ENCODE measurements at places on chromosomes 6 and 20.

GRCh38 chr6:102137859-102138258, 744.4 kb downstream of the GRIK2 start:
- no peak for DNase-seq

DNA sequence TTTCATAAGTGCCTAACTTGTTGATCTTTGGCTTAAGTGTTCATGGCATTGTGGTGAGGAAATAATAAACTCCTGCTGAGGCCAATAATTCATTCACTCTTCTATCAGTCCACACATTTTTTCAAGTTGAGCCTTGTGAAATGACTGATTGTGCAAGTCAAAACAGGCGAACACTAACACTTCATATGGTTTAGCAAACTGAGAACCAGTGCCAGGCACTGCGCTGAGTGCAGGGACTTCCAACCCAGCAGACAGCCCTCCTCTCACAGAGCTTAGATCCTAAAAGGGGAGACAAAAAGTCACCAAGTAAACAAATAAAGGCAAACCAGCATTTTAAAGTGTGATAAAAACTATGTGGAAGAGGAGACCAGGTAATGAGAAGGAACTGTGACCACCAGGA, 435.0 kb downstream of the PTPRT start:
- no peak for DNase-seq

- no peak for DNase-seq
Measured at GRCh38 chr6:34947561-34947960, 58.5 kb downstream of the ANKS1A start.

DNA sequence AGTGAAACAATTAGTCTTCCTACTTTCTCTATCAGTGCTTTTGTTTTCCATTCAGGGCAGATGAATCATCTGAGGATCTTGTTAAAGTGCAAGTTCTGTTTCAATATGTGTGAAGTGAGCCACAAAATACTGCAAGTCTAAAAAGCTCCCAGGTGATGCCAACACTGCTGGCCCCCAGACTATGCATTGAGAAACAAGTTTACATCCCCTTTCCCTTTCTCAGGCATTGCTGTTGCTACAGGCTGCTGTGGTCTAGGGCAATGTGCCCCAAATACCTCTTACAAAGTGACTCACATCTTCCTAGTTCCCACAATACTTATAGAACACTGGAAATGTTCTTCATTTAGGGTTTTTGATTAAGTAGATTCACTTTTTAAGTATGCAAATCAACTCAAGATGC, 31.8 kb downstream of the ABRACL start:
- DNase-seq = no peak

DNA sequence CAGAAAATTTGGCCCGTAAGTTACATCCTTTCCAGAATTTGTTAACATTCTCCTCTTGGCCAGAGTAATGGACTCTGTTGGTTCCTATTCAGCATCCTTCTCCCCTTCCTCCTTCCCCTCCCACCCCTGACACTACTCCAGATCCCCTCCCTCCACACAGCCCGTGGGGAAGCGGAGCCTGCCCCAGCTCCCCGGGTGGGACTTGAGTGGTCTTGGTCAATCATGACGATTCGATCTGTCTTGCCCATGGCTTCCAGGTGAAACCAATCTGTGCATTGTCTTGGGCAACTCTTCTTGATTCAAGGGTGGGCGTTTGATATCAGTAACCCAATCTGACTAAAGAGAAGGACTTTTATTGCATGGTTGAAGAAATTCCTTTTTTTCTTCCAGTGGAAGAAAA, 143.9 kb downstream of the ANKRD60 start:
- DNase-seq = no peak

DNA sequence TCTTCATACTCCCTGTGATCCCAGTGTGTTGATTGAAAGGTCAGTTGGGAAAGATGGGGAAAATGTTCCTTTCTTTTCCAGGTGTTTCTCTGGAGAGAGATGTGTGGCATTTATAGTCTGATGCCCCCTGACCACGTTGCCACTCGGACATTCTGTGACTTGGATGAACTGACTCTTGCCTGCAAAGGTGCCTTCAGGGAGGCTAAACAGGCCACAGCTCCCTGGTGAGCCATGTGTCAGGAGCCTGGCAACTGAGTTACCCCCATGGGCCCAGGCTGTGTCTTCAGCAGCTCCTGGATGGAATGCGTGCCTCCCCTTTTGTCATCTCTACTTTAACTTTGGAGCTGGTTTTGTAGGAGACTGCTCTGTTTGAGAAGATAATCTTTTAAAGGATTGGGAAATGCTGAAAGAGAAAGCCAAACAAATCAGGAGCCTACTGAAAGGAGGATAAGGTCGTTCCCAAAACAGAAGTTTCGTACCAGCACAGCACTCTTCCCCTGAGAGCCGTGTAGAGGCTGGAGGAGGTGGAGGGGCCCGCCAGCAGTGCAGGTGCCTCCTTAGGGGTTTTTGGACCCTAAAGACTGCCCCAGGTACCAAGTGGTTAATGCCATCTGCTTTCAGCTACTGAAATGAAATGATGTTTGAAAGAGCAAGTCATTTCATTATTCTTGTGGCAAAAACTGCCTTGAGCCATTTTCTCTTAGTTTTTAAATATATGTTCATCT, 322.8 kb downstream of the ZFAND3 start:
- DNase-seq = no peak

- DNase-seq = no peak
Measured at GRCh38 chr6:1127597-1128288, 184.2 kb upstream of the FOXQ1 start.

DNA sequence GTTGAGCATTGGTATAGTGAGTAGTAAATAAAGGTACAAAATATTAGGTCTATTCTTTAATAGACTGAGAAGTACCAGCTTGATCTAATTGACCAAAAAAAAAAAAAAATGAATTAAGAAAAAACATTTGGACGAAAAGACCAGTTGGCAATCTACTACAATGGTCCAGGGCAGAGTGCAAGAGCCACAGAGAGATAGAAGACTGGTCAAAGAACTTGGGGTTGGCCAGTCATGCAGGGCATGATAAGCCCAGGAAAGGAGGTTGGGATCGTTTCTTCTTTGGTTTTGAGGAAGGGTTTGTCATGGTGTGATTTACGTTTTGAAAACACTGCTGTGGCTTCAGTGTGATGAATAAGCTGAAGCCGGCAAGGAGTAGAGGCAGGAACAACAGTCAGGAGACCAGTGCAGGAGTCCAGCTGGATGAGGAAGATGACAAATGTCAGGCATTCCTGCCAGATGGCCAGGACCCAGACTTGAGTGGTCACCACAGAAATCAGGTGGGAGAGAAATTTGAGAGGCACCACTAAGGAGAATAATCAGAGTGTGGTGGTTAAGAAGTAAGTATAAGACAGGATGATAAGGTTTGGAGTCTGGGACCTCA, 14.0 kb downstream of the SMLR1 start:
- no peak for DNase-seq

DNA sequence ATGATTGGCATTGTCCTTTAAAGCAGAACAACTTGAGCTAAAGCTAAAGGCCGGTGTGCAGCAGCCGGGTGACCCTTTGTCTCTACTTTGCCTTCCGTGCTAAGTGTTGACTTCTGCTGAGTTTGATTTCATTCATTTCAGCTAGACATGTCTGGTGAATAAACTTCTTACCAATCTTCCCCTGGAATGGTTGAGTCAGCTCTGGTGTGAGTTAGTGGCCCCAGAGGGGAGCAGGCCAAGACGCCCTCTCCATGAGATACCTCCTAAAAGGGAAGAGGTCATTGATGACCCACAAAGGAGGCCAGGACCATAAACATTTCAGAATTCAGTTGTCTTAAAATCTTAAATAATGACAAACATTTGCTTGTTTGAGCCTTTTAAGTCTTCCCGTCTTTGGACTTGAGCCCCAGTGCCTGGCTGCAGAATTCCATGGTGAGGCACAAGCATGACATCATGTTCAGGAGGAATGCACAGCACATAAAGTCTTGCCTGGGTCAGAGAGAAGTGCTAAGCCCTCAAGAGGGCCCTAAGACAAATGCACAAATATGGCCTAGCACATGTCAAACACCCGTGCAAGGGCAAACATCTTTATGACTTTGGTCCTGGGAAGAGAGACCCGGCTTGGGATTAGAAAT, 96.3 kb upstream of the NEDD9 start:
- DNase-seq = no peak

- no peak for DNase-seq
Measured at GRCh38 chr6:41670703-41671360, 32.6 kb downstream of the MDFI start.

- DNase-seq = no peak
Measured at GRCh38 chr20:56368351-56369134, 9.8 kb downstream of the FAM210B start.

DNA sequence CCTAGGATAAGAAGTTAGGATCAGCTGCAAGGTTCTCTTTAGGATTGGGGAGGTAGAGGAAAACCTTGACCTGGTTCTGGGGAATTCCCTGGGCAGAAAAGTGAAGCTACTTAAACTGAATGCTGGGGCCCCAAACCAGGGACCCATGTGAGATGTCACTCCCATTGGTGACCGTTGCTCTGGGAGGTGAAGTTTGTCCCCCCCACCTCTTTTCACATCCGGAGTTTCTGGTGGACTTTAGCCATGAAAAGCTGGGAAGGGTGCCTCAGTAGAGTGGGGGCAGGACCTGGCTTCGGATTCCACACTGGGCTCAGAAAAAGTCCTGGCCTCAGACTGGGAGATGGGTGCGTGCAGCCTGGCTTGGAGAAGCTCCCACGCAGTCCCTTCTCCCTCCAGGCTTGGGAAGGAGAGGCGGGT, 13.2 kb downstream of the TJAP1 start:
- DNase-seq = no peak

DNA sequence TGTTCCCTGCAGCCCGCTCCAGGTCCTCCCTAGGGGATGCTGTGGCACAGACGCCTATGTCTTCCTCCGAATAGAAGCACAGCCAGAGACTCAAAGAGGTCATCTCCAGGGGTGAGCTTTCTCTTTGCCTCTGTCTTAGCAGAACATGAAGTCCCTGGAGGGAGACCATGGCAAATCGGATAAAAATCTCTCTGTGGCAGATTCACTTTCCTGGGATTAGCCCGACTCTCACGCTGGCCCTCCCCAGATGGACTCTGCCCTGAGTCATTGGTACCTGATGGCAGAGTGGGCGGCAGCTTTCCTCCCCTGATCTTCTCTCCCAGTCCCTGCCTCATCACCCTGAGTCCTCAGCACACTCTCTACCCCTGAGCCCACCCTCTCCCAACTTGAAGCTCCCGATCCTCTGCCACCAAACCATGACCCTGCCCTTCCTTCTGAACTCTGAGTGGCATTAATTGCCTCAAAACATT, 58.0 kb upstream of the CCDC167 start:
- DNase-seq = no peak

- no peak for DNase-seq
Measured at GRCh38 chr6:1129131-1129530, 182.8 kb upstream of the FOXQ1 start.

- DNase-seq = no peak
Measured at GRCh38 chr6:125094563-125094962, 59.0 kb upstream of the TPD52L1 start.

DNA sequence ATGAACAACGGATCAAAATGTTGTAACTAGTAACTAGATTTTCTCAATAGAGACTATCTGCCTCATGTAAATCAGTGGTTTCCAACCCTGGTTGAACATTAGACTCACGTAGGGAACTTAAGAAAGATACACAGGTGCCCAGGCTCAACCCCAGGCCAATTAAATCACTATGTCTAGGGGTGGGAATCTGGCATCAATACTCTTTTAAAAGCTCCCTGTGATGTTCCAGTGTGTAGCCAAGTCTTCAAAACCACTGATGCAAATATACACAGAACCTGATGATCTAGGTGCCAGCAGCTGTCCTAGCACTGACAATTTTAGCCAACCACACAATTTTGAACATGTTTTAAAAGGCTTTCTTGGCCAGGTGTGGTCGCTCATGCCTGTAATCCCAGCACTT, 128.7 kb downstream of the TBC1D32 start:
- DNase-seq = no peak

GRCh38 chr6:85344996-85345395, 104.9 kb upstream of the NT5E start:
- no peak for DNase-seq

DNA sequence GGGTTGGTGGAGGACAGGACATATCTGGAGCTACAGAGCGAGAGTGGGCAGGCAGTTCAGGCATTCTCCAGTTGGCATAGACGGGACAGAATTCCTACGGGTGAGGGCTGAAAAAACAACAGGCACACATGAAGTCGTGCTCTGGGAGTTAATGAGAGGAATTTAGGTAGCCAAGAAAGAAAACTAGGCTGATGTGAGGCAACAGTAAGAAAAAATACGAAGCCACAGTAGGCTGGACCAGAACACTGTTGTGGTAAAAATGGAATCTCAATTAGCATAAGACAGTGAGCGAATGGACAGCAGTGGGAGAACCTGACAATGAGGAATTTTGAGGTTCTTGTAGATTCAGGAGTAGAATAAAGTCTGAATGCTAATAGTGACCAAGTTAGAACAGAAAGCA, 488.1 kb upstream of the AGPAT4 start:
- DNase-seq = no peak

DNA sequence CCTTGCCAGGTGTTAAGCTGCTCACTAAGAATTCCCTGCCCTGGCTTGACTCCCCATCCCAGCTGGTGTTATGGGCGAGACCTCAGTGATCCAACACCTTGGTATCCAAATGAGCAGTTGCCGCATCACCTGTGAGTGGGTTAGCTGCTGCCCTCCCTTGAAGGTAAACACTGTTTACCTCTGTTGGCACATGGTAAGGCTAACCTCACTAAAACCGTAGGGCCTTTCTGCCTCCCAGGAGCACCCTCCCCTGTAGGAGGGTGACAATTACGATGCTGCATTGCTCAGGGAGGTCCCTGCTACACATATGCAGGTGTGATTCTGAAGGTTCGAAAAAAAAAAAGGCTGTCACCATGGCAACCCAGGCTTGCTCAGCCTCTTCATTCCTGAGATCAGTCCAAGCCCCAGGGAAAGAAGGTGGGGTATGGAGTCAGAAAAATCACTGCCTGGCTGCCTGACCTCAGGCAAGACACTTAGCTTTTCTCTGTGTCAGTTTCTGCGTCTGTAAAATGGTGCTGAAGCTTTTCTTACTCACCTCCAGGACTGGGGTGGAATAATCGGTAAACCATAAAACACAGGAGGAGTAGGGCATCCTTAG, 19.5 kb downstream of the PNPLA1 start:
- DNase-seq = no peak

- no peak for DNase-seq
Measured at GRCh38 chr20:46375771-46376170, 30.6 kb downstream of the ELMO2 start.

DNA sequence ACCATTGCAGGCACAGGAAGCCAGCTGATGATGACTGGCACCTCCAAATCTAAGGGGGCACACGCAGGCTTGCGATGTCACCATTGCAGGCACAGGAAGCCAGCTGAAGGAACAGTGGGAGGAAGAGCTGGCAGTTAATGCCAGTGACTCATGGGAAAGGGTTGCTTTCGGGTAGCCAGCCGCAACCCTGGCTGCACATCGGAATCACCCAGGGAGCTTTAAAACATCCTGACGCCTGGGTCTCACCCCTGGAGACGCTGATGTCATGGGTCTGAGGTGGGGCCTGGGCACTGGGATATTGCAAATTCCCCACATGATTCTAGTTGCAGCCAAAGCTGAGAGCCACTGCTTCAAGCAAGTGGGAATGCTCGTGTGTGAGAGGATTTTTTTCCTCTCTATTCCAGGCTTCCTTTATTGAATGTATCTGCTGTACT, 16.1 kb upstream of the CCN6 start:
- DNase-seq = no peak

GRCh38 chr6:50819904-50820868, 1.5 kb downstream of the TFAP2B start:
- no peak for DNase-seq

GRCh38 chr20:57633945-57634491, 13.8 kb upstream of the ZBP1 start:
- no peak for DNase-seq
